ENCODE measurements at places on chromosomes 16 and 17.

GRCh38 chr17:74008196-74008595 is 195.3 kb upstream of the RPL38 start:
- no peak for DNase-seq

DNA sequence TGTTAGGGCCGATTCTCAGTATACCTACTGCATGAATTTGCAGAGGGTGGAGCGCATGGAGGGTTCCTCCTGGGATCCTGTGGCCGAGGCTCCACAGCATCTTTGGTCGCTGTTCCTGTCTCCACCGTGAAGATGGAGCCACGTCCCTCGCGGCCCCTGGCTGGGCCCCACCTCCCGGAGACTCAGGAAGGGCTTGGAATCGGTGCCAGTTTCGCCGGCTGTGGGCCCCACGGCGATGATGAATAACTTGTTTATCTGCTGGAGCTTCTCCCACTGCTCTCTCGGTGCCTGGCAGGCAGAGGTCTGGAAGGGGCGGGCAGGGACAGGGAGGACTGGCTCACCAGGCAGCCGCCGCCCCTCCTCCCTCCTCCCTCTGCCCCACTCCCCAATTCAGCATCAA is 8.1 kb downstream of the SLC5A11 start:
- no peak for DNase-seq

DNA sequence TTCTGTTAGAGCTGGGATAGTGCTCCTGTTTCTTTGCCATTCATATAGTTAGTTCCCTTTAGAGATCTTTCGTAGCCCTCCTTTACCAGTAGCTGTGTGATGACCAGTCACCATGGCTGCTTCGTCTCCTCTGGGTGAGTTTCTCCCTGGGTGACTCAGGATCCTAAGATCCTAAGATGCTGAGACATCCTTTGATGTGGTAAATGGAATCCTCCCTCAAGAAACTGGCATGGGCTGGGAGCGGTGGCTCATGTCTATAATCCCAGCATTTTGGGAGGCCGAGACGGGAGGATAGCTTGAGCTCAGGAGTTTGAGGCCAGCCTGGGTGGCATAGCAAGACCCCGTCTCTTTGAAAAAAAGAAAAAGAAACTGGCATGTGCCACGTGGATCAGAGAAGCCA is 5.9 kb downstream of the PHAF1 start:
- DNase-seq: no peak

- no peak for DNase-seq
These were observed 8.4 kb downstream of the TMEM98 start for GRCh38 chr17:32936186-32936893.

Data from NCI-H524 (cell line).